CD4-positive, alpha-beta memory T cell (primary cell): ENCODE measurements at places on chromosomes 11 and 22.
A peak's percentile ranks its signal among the peaks of the same experiment; 100 is the strongest.

DNA sequence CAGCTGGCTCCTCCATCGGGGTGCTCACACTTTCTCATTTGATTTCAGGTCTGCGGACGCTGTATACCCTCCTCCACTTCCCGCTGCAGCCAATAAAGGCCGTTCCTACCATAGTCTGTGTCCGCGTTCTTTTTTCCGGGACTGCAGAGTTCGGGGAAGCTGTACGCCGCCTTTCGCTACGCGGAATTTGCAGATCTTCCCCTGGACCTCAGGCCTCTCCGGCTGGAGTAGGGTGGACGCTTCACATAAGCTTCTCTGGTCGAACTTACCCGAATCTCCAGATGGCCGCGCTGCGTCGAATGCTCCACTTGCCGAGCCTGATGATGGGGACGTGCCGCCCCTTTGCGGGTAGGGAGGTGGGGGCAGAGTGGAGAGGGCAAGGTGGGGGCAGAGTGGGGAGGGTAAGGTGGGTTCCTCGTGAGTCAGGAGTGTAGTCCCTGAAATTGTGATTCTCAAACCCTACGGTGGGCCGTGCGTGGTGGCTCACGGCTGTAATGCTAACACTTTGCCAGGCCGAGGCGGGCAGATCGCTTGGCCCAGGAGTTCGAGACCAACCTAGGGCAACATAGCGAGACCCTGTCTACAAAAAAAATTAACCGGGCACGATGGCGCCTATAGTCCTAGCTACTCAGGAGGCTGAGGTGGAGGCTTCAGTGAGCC is 617 bp downstream of the CSKMT start:
- peaks cover 48% of the 10 kb centered on the region for H3K4me1 ChIP-seq
- peak; percentile 56 for DNase-seq
- H3K36me3 ChIP-seq = peaks cover 15% of the 10 kb centered on the region
- peak overlapping the region; percentile 73 for H3K27ac ChIP-seq
- no peaks in the 10 kb centered on the region for H3K27me3 ChIP-seq

GRCh38 chr11:2824851-2825250 is 60.7 kb downstream of the CDKN1C start:
- no peak overlapping the region for H3K27ac ChIP-seq
- no peak overlapping the region for H3K4me3 ChIP-seq
- H3K36me3 ChIP-seq = no peaks in the 10 kb centered on the region
- no peaks in the 10 kb centered on the region for H3K4me1 ChIP-seq
- no peaks in the 10 kb centered on the region for H3K27me3 ChIP-seq

- no peak for DNase-seq
- no peaks in the 10 kb centered on the region for H3K4me1 ChIP-seq
- H3K4me3 ChIP-seq = no peak overlapping the region
- peaks cover 77% of the 10 kb centered on the region for H3K36me3 ChIP-seq
Observed at GRCh38 chr11:121572571-121573059, 119.8 kb upstream of the SORL1-AS1 start.

GRCh38 chr22:45930324-45930723 is 46.6 kb downstream of the WNT7B start:
- DNase-seq = no peak
- no peaks in the 10 kb centered on the region for H3K36me3 ChIP-seq
- H3K4me1 ChIP-seq = no peaks in the 10 kb centered on the region
- H3K4me3 ChIP-seq = no peak overlapping the region

DNA sequence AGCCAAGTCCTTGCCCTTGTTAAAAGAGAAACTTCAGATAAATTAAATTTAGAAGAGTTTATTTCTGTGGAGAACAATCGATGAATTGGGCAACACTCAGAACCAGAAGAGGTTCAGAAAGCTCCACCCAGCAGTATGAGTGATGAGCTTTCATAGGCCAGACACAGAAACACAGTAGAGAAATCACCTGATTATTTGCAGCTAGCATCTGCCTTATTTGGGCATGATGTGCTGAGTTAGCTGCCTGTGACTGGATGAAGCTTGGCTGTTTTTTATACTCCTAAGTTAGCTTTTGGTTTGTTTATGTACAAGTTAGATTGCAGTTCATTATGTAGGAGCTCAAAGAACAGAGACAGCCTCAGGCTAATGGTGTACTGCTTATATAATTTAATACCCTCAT is 269.5 kb upstream of the SESN3 start:
- H3K4me3 ChIP-seq = no peak overlapping the region
- no peaks in the 10 kb centered on the region for H3K27me3 ChIP-seq
- H3K4me1 ChIP-seq = no peaks in the 10 kb centered on the region
- no peaks in the 10 kb centered on the region for H3K36me3 ChIP-seq
- DNase-seq = no peak

GRCh38 chr11:130782361-130783222 is 133.7 kb downstream of the SNX19 start:
- H3K4me1 ChIP-seq = no peaks in the 10 kb centered on the region
- H3K27me3 ChIP-seq = no peaks in the 10 kb centered on the region
- H3K27ac ChIP-seq = no peak overlapping the region
- H3K36me3 ChIP-seq = no peaks in the 10 kb centered on the region
- no peak overlapping the region for H3K4me3 ChIP-seq
